ENCODE measurements at places on chromosomes 3 and 15. TPM values are rescaled to one million over a fixed set of nuclear protein-coding genes. Genes with fewer than 3 reads are reported as not detected.

The WDR73 gene
- total RNA-seq = 33.3 TPM

The HTR3E gene
- not detected for total RNA-seq

The DISP2 gene
- total RNA-seq = 1.1 TPM

The CIAO2A gene
- total RNA-seq = 117 TPM

The CHD2 gene
- total RNA-seq = 38.4 TPM

The STRIT1 gene
- not detected for total RNA-seq
